ENCODE measurements at places on chromosomes 4 and X. TPM values are rescaled to one million over a fixed set of nuclear protein-coding genes. Genes with fewer than 3 reads are reported as not detected.

DNA sequence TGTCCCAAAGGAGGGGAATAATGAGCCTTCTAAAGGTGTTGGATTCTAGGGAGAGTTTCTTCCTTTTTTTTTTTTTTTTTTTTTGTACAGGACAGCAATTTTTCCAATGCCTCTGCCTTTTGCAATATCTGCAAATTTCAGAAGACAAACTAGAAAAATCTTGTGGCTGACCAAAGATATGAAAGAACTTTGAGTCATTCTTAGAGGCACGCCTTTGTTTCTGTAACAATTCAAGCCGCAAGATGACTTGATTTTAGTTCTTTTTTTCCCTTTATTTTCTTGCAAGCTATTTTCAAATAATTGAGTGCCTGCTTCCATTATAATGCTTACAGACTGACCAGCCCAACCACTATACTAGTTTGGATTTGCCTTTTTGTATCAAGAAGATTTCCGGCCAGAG is 47.6 kb upstream of the UXT start:
- H3K36me3 ChIP-seq: no peaks in the 10 kb centered on the region
- no peak for DNase-seq
- H3K4me1 ChIP-seq: peaks cover 9% of the 10 kb centered on the region
- no peaks in the 10 kb centered on the region for H3K27me3 ChIP-seq
- no peak overlapping the region for H3K27ac ChIP-seq
- H3K4me3 ChIP-seq: no peak overlapping the region

GRCh38 chr4:45554423-45554822 is 569.4 kb downstream of the GABRG1 start:
- H3K36me3 ChIP-seq: no peaks in the 10 kb centered on the region
- H3K4me3 ChIP-seq: no peak overlapping the region
- H3K27me3 ChIP-seq: no peaks in the 10 kb centered on the region

- no peaks in the 10 kb centered on the region for H3K36me3 ChIP-seq
- peaks cover 1% of the 10 kb centered on the region for H3K4me1 ChIP-seq
- H3K27ac ChIP-seq: no peak overlapping the region
Observed at GRCh38 chr4:148048598-148048997, 316.7 kb downstream of the ARHGAP10 start.

- H3K27me3 ChIP-seq: no peaks in the 10 kb centered on the region
- H3K27ac ChIP-seq: peak overlapping the region; percentile 10
- H3K4me1 ChIP-seq: peaks cover 3% of the 10 kb centered on the region
- no peaks in the 10 kb centered on the region for H3K36me3 ChIP-seq
Observed at GRCh38 chr4:118279920-118280432, 72.8 kb downstream of the PRSS12 start.

GRCh38 chr4:105708181-105709080 is at the start of the genes GSTCD and INTS12:
Gene GSTCD, plus strand, starts transcription at chr4:105708784. Its CDS starts 8,830 bp downstream, at chr4:105717614.
Gene INTS12, minus strand, starts transcription at chr4:105708689. Its CDS starts 8,684 bp downstream, at chr4:105700005.
- peak within 1 kb of the TSS; percentile 65 for H3K27ac ChIP-seq
- no peaks in the 10 kb centered on the region for H3K27me3 ChIP-seq
- H3K4me3 ChIP-seq: peak within 1 kb of the TSS; percentile 89
- peak; percentile 93 for DNase-seq
- peaks cover 1% of the 10 kb centered on the region for H3K4me1 ChIP-seq
- no peaks in the 10 kb centered on the region for H3K36me3 ChIP-seq

GRCh38 chr4:173990126-173990868 is 293.2 kb downstream of the FBXO8 start:
- H3K36me3 ChIP-seq: no peaks in the 10 kb centered on the region
- H3K4me3 ChIP-seq: no peak overlapping the region
- peaks cover 4% of the 10 kb centered on the region for H3K4me1 ChIP-seq
- no peak for DNase-seq
- no peak overlapping the region for H3K27ac ChIP-seq

DNA sequence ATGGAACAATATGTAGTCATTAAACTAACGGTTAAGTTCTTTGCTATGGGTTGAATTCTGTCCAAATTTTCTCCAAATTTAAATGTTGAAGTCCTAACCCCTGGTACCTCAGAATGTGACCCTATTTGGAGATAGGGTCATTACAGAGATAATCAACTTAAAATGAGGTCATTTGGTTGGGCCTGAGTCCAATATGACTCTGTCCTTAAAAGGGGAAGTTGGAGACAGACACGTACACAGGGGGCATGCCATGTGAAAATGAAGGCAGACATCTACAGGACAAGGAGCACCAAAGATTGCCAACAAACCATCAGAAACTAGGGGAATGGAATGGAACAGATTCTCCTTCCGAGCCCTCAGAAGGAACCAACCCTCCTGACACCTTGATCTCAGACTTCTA is 492.0 kb upstream of the FTHL17 start:
- no peaks in the 10 kb centered on the region for H3K27me3 ChIP-seq
- H3K36me3 ChIP-seq: no peaks in the 10 kb centered on the region
- no peak overlapping the region for H3K4me3 ChIP-seq
- no peak for DNase-seq

DNA sequence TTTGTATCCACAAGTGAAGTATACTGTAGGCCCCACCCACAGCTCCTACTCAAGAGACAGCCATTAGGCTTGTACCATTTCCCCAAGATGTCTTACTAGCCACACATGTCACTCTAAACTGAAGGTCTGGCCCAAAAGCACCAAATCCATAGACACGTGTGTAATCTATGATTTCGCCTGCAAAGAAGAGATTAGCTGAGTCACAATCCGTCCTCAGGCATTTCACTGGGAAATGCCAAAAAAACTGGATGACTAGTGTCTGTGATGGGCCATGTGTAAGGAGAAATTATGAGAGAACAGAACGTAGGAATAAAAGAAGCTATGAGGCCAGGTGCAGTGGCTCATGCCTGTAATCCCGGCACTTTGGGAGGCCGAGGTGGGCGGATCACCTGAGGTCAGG is 21.9 kb upstream of the RP2 start:
- H3K4me3 ChIP-seq: no peak overlapping the region
- no peak for DNase-seq
- no peak overlapping the region for H3K27ac ChIP-seq
- no peaks in the 10 kb centered on the region for H3K4me1 ChIP-seq

GRCh38 chrX:11050013-11050412 is 61.1 kb upstream of the HCCS start:
- H3K27me3 ChIP-seq: no peaks in the 10 kb centered on the region
- H3K4me3 ChIP-seq: no peak overlapping the region
- no peaks in the 10 kb centered on the region for H3K36me3 ChIP-seq
- H3K27ac ChIP-seq: no peak overlapping the region

- no peak overlapping the region for H3K27ac ChIP-seq
- H3K36me3 ChIP-seq: no peaks in the 10 kb centered on the region
- no peak for DNase-seq
Observed at GRCh38 chr4:148481636-148482035, 39.4 kb upstream of the NR3C2 start.

- no peaks in the 10 kb centered on the region for H3K36me3 ChIP-seq
- no peak overlapping the region for H3K27ac ChIP-seq
- H3K27me3 ChIP-seq: peaks cover 2% of the 10 kb centered on the region
- no peak overlapping the region for H3K4me3 ChIP-seq
- H3K4me1 ChIP-seq: no peaks in the 10 kb centered on the region
- no peak for DNase-seq
Observed at GRCh38 chrX:63529961-63530360, 178.8 kb upstream of the SPIN4 start.

- no peak for DNase-seq
- no peaks in the 10 kb centered on the region for H3K36me3 ChIP-seq
- H3K4me1 ChIP-seq: no peaks in the 10 kb centered on the region
- H3K4me3 ChIP-seq: no peak overlapping the region
Observed at GRCh38 chrX:848386-848785, 217.8 kb downstream of the SHOX start.

- no peaks in the 10 kb centered on the region for H3K4me1 ChIP-seq
- no peaks in the 10 kb centered on the region for H3K27me3 ChIP-seq
- no peaks in the 10 kb centered on the region for H3K36me3 ChIP-seq
- no peak for DNase-seq
- H3K27ac ChIP-seq: no peak overlapping the region
- H3K4me3 ChIP-seq: no peak overlapping the region
Observed at GRCh38 chrX:15814771-15815365, 24.6 kb downstream of the ZRSR2 start.

- no peak overlapping the region for H3K27ac ChIP-seq
- H3K4me3 ChIP-seq: no peak overlapping the region
Observed at GRCh38 chrX:130071611-130072344, 38.5 kb downstream of the ELF4 start.

- no peaks in the 10 kb centered on the region for H3K36me3 ChIP-seq
- no peak for DNase-seq
- no peaks in the 10 kb centered on the region for H3K4me1 ChIP-seq
- H3K4me3 ChIP-seq: no peak overlapping the region
- no peak overlapping the region for H3K27ac ChIP-seq
Observed at GRCh38 chrX:149908308-149908707, 21.1 kb upstream of the HSFX4 start.

DNA sequence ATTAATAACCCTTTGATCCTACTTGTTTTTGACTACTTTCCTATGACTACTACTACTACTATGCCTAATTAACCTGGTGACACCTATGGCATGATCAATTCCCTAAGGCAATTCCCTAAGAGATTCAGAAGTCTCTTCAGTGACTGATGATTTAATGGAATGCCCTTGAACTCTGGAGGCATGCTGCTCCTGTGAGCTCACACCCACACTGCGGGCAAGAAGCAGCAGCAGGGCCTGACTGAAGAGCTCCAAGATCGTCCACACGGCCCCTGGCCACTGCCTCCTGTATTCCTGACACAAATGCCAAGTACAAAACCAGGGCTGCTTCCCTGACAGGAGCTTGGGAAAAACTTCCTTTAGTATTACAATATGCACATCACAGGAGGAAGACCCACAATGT is 74.2 kb upstream of the STS start:
- no peak overlapping the region for H3K27ac ChIP-seq
- H3K27me3 ChIP-seq: no peaks in the 10 kb centered on the region
- H3K36me3 ChIP-seq: no peaks in the 10 kb centered on the region
- no peak for DNase-seq

DNA sequence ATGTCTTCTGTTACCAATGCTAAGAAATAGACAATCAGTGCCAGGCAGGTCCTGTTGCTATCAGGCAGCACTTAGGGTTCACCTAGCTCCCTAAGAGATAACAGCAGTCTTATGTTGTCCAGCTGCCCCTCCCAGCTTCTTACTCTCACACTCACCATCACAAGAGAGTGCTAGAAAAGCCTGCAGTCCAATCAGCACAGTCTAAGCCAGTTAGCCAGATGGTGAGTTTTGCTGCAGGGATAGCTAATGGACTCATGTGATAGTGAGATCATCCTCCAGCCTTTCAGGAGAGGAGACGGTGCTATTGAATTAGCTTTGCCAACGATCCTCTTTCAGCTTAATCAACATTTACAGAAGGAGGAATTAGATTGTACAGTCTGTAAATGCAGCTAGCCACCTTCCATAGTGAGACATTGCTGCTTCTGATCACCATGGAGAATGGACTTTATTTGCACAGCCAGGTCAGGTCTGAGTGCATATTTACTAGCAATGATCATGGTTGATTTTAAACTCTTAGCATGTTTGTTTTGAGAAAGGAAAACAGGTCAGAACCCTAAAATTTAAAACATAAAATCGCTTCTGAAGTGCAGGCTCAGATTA is 438.3 kb downstream of the CENPC start:
- no peaks in the 10 kb centered on the region for H3K4me1 ChIP-seq
- DNase-seq: no peak
- H3K36me3 ChIP-seq: no peaks in the 10 kb centered on the region
- no peak overlapping the region for H3K27ac ChIP-seq

- H3K36me3 ChIP-seq: no peaks in the 10 kb centered on the region
- no peak for DNase-seq
- H3K4me3 ChIP-seq: no peak overlapping the region
- H3K27ac ChIP-seq: no peak overlapping the region
Observed at GRCh38 chr4:185787926-185788679, 23.9 kb downstream of the SORBS2 start.

GRCh38 chr4:31592293-31592692 is 872.1 kb downstream of the PCDH7 start:
- no peaks in the 10 kb centered on the region for H3K27me3 ChIP-seq
- H3K4me1 ChIP-seq: no peaks in the 10 kb centered on the region
- H3K4me3 ChIP-seq: no peak overlapping the region
- H3K27ac ChIP-seq: no peak overlapping the region
- no peaks in the 10 kb centered on the region for H3K36me3 ChIP-seq

DNA sequence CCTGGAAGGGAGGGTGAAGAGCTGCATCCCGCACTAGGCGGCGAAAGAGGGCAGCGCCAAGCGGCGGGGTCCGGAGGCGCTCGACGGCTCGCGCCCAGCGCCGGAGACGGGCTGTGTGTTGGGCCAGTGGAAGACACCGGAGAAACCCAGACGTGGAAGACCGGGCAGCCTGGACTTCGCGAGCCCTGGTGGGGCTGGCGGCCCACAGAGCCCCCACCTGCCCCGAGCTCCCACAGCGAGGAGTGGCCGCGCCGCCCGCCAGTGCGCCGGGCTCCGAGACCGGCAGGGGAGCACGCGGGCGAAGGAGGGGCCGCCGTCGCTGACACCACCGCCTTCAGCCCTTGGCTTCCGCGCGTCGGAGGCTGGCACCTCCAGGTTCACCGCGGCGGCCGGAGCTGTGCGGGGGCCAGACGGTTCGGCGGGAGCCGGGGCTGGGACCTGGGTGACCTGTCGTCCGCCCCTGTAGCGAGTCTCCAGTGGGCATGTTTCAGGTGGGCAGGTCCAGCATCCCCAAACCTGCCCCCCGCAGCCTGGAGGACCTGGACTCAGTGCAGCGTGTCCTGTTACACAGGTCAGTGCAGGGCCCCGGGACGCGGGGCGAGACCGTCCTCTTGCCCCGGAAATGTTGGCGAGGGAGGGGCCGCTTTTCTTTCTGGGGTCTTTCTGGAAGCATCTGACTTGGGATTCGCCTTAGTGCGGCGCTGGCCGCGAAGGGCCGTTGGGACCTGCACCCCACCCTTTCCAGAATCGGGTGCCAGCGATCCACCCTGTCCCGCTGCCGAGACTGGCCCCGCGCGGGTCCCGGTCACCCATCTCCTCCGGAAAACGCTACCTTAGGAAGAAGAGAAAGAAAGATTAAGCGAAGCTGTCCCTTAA is 9.6 kb upstream of the INTU start:
- no peaks in the 10 kb centered on the region for H3K36me3 ChIP-seq
- H3K27ac ChIP-seq: no peak overlapping the region
- H3K4me1 ChIP-seq: no peaks in the 10 kb centered on the region
- peak; percentile 16 for DNase-seq

Gene FAM9C
- total RNA-seq: not detected

Gene SPIN2B
- 6.1 TPM for total RNA-seq

Gene MGAT4D
- total RNA-seq: not detected

Gene CYTL1
- total RNA-seq: 1.1 TPM

Gene AFP
- 2.8 TPM for total RNA-seq

Gene TLR1
- total RNA-seq: 9.4 TPM

Gene NDST3
- total RNA-seq: 0.07 TPM

Gene SPATA4
- total RNA-seq: not detected

Gene ZDHHC15
- total RNA-seq: 3.7 TPM

Gene GAGE12J
- total RNA-seq: not detected

Gene MFAP3L
- 2.1 TPM for total RNA-seq

Gene TLR7
- 1.1 TPM for total RNA-seq

Gene TKTL2
- total RNA-seq: not detected

Measured in ovary (tissue), 10 donors.